Hematopoietic multipotent progenitor cell treated with erythropoietin and hydrocortisone succinate and interleukin-3 and kit ligand, for 6 days (in vitro differentiated cells): ENCODE measurements at places on chromosomes 4 and X.
A peak's percentile ranks its signal among the peaks of the same experiment; 100 is the strongest.

DNA sequence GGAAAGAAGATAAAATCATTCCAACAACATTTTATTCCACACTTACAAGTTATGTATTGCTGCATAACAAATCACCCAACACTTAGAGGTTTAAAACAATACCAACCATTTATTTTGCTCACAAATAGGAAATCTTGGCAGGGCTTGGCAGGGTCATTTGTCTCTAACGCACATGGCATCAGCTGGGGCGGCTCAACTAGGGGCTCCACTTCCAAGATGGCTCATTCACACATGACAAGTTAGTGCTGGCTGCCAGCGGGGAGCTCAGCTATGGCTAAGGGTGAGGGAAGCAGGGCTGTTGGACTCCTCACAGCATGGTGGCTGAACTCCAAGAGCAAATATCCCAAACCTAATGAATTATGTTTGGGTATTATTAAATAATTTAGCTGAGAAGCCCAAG, 377.0 kb downstream of the ZNF674 start:
- no peak for DNase-seq

DNA sequence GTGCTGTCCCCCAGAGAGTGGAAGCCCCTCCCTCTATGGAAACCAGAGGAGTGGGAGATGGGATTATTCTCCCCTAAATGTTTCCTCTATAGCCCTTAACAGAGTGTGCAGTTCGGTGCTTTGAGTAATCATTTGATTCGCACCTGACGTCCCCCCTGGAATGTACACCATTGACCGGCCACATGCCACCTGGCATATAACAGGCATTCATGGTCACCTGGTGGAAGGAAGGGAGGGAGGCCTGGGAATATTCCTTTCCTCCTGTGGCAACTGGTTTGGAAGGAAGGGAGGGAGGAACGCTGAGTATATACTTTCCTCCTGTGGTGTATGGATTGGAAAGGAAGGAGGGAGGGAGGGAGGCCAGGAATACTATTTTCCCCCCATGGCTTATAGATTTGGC, 77.2 kb downstream of the CRMP1 start:
- DNase-seq = no peak

DNA sequence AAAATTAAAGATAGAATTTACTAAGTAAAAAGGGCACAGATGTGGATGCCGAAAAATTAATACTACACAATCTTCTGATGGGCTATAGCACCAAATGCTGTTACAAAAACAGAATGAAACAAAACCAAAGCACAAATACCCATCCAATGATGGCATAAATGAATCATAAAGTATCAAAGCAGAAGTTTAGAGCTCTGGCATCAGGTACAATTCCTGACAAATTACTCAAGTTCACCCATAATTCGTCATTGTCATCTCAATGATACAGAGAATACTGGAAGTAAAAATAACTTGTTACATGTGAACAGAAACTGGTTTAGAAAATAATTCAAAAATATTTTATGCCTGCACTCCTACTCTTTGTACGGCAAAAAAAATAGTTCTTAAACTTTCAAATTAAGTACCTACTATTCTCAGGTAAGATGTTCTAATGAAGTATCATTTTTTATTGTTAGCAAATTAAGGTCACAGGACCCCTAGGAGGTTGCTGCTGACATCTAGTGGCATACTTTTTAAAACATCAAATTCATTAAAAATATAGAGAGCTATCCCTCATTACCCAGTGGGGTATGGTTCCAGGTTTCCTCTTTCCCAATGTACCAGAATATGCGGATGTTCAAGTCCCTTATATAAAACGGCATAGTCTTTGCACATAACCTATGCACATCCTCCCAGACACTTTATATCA, 126.1 kb downstream of the INPP4B start:
- peak; percentile 63 for DNase-seq

GRCh38 chr4:6227412-6228157, 27.2 kb upstream of the JAKMIP1 start:
- no peak for DNase-seq

DNA sequence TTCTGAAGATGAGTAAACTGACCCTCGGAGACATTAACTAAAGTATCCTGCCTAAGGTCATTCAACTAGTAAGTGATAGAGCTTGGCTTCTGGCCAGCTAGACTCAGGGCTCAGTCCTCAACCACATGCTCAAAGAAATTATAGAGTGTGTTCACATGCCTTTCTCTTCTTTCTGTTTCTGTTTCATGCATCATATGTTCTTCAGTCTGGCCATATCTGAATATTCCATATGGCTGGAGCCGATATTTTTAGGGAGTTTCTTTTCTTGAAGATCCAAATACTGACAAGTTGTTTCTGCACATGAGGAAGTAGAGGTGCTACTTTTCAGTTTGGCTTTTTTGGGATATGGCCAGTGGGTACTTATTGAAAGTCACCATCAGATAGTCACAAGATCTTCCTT, 44.9 kb downstream of the MMRN1 start:
- peak; percentile 13 for DNase-seq

DNA sequence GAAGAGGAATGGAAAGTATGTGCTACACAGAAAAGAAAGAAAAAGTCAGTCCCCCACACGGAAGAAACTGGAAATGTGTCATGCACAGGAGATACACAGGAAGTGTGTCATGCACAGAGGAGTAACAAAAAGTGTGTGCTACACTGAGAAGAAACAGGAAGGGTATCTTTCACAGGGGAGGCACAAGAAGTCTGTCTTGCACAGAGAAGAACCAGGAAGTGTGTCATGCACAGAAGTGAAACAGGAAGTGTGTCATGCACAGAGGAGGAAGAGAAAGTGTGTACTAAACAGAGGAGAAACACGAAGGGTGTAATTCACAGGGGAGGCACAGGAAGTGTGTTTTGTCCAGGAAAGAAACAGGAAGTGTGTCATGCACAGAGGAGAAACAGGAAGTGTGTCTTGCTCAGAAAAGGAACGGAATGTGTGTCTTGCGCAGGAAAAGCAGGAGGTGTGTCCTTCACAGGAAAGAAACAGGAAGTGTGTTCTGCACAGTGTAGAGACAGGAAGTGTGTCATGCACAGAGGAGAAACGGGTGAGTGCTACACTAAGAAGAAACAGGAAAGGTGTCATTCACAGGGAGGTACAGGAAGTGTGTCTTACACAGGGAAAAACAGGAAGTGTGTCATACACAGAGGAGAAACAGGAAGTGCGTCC, 527.2 kb upstream of the PRKX start:
- peak; percentile 10 for DNase-seq

- DNase-seq = no peak
Observed at GRCh38 chr4:1243451-1244080, 5.4 kb downstream of the CTBP1 start.

GRCh38 chrX:43679778-43680177, 23.7 kb downstream of the MAOA start:
- peak; percentile 28 for DNase-seq

DNA sequence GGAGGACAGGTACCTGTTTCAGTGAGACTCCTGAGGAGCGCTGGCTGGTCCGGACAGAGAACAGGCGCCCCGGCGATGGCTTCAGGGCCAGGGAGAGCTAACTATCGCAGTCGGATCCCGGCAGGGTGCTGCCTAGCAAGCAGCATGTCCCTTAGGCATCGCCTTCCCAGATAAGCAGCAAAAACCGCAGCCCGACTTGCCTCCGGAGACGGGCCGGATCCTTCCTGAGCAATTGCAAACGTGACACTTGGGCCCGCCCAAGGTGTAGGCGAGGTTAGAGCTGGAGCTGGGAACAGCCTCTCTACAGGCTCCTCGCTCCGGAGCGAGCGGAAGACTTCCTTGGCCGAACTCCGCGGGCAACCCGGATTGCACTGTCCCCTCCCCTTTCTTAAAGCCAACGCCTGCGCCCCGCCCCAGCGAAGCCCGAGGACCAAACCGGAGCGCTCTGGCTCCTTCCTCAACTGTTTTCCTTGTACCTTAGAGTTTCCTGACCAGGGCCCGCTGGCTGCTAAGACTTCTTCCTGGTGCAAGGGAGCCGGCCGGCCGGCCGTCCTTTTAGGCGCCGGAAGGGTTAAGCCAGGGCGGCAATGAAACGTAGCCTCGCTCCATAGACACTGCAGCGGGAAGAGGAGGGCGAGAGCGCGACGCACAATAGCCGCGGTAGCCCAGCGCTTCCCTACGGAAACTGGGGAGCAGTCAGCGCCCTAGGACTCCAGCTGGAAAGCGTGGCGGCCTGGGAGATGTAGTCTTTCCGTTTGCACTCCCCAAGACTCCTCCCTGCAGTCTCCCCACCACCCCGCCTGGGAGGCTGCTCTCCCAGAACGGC, at the start of gene OPHN1:
Gene OPHN1, minus strand, starts transcription at position 341 of the 826 bp plus-strand sequence. CDS start 475 bp downstream, outside the sequence.
- DNase-seq = peak; percentile 79

DNA sequence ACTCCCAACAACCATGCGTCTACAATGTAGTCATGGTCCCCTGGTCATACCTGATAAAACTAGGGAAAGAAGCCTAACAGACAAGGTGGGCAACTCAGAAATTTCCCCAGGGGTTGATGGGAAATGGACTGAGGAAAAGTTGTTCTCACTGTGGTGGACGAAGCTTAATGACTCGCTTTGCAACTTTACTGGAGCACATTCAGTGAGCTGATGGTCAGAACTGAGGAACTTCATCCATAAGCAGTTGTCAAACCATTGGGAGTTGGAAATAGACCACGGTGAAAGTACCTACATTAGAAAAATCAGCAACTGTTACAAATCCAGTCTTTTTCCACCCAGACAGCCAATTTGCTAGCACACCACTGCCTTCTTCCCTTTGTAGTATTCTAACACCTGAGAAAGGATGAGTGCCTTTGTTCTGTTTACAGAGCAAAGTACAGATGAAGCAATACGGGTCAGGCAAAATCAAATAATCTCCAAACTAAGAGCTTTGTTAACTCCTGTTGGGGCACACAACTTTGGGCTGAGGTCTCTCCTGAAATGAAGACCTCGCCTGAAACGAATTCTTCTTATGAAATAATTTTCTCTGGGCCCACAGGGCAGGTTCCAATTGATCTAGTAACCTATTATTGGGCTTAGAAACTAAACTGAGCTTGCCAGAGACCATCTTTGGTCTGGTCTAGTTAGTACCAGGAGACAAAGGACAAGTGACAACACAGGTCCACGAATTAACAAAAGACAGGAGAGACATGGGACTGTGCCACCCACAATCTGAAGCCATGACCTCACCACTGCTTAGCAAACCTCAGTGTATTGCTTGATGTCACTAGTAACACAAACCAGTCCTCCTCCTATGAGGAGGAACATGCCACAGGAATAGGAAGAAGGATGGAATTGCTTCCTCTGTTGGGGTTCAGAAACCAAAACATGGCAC, 58.9 kb upstream of the NFKB1 start:
- DNase-seq = no peak

DNA sequence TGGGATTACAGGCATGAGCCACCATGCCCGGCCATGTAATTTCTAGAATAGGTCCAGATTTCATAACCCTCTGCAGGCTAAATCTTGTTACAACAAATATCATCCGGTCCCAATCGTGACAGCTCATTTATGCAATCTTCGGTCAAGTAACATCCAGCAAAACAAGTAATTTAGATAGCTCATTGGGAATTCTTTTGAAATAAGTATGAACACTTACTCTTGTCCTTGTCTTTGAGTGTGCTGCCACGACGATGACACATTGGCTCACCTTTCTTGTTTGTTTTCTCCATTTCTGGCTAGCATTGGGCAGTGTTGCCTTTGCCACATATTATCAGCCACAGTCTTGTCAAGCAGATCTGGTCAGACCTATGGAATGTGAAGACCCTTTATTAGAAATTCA, 92.0 kb downstream of the PHEX start:
- DNase-seq = no peak

GRCh38 chr4:183554346-183554686, 49.5 kb downstream of the ING2 start:
- DNase-seq = no peak

- no peak for DNase-seq
Observed at GRCh38 chrX:11241720-11242119, 51.5 kb upstream of the AMELX start.

DNA sequence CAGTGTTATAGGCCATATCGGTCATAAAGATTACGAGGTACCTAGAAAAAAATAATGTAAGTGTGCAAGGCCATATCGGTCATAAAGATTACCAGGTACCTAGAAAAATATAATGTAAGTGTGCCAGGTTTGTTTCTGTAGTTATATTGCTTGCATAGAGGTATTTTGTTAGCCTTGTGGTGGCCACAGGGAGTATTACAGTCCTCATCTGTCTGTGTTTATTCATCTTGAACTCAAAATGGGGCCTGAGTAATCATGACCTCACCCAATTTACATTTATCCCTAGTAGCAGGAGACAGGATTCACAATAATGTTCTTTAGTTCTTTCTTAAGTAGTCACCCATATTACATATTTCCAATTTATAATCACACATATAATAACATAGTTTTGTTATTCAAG, 459.7 kb downstream of the MID1IP1 start:
- DNase-seq = no peak

DNA sequence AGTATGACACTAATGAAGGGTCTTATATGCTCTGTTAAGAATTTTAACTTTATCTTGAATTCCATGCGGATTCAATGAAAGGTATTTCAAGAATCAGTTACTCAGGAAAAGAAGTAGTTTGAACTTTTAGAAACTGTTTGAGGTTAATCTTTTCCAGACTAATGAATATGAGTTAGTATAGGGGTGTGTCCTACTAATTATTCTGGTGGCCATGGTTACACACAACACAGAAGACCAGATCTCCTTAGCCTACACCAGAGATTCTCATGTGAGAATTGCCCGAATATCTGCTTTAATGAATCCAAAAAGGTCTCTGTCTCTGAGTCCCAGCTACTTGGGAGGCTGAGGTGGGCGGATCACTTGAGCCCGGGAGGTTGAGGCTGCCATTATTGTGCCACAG, 100.4 kb downstream of the MMRN1 start:
- no peak for DNase-seq

DNA sequence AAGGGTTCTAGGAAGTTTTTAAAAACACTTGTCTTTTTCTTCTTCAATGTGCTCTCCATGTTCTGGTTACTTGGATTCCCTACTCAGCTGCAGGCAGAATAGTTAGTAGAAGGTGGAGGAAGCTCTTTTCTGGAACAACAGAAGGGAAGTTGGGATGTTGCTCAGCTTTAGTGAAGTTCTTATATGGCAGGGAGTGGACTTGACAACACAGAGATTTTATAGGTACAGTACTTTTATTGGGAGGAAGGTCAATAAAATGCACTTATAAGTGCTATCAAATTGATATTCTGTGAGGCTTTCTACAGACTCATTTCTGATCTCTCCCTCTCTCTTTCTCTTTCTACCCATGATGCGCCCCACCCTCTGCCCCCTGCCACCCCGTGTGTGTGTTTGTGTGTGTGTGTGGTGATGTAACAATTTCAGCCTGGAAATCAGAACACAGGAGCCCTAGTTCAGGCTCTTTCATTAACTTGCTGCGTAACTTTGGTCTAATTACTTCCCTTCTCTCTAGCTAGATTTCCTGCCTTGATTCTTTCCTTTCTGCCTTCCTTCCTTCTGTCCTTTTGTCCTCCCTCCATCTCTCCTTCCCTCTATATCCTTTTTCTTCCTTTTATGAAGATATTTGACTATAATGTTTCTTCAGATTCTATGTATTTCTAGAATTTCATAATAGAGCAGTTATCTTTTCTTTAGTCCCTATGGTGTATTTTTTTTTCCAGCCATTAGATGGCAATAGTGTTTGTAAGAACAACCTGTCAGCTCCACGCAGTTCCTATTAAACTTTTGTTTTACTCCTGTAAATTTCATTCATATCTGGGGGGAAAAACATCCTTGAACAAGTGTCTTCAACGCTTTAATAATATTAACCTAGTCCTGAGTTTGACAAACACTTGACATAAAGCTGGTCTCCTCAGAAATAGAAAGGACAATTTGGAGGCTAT, 37.1 kb downstream of the HEPH start:
- DNase-seq = peak; percentile 55

- DNase-seq = no peak
Observed at GRCh38 chrX:39267176-39267575, 465.9 kb downstream of the MID1IP1 start.
